Upper lobe of left lung (tissue), 6 donors: ENCODE measurements at places on chromosomes 11 and 22. TPM values are rescaled to one million over a fixed set of nuclear protein-coding genes. Genes with fewer than 3 reads are reported as not detected.

Gene GPR152
- not detected for total RNA-seq

GRCh38 chr11:66919923-66920322 lies 38.3 kb downstream of the PC start:
- no peak for DNase-seq
- no peaks in the 10 kb centered on the region for H3K36me3 ChIP-seq
- no peak overlapping the region for H3K4me3 ChIP-seq
- no peak overlapping the region for H3K27ac ChIP-seq
- H3K27me3 ChIP-seq, result no peaks in the 10 kb centered on the region

DNA sequence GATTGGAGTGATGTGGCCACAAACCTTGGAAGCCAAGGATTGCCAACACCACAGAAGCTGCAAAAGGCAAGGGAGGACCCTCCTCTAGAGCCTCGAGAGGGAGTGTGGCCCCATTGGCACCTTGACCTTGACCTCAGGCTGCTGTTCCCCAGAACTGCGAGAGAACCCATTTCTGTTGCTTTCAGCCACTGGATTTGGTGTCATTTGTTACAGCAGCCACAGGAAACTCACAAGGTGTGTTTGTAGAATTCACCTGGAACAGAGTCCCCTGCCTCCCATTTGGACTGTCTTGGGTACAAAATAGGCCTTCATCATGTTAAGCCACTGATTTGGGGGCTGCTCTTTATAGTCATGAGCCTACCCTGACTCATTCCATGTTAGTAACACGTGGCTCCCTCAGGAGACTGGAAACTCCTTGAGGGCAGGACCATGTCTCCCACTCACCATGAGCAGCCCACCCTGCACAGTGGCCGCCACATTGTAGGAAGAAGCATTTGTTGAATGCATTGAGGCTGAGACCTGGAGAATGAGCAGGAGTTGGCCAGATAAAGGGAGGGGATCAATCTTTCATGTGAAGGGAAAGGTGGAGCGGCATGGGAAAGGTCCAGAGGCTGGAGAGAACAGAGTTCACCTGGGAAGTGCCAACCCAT lies 8.3 kb downstream of the C11orf86 start:
- no peaks in the 10 kb centered on the region for H3K27me3 ChIP-seq
- no peak for DNase-seq
- peaks cover 14% of the 10 kb centered on the region for H3K4me1 ChIP-seq
- H3K36me3 ChIP-seq, result no peaks in the 10 kb centered on the region

DNA sequence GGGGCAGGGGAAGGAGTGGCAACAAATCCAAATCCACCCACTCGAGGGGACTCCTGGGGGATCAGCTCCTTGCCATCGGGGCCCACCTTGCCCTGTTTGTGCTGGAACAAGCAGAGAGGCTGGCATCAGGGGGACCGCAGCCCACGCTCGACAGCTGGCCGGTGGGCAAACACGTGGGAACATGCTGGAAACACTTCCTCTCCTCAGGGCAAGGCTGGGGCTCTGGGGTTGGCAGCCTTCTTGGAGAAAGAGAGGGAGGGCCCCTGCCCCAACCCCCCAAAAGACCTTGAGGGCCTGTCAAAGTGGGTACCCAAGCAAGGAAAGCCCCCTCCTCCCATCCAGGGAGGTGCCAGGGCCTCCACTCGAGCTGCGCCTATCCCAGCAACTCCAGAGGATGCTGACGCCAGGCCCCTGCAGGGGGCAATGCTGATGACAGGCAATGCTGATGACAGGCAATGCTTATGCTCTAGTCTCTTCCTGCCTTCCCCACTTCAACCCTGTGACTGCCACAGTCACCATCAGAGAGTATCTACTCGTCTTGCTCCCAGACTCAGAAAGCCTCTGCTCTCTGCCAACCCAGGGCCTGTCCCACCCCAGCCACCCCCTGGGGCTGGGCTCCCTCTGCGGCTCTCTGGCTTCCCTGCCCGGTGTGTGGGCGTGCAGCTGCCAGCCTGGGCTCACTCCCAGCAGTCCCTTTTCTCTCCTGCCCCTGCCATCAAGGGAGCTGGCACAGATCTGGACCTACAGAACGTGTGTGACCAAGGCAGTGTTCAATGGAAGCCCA lies 6.0 kb downstream of the ESS2 start:
- no peak overlapping the region for H3K4me3 ChIP-seq
- DNase-seq, result no peak
- H3K27ac ChIP-seq, result no peak overlapping the region
- peaks cover 87% of the 10 kb centered on the region for H3K36me3 ChIP-seq
